ENCODE measurements at places on chromosomes 12 and 14.

DNA sequence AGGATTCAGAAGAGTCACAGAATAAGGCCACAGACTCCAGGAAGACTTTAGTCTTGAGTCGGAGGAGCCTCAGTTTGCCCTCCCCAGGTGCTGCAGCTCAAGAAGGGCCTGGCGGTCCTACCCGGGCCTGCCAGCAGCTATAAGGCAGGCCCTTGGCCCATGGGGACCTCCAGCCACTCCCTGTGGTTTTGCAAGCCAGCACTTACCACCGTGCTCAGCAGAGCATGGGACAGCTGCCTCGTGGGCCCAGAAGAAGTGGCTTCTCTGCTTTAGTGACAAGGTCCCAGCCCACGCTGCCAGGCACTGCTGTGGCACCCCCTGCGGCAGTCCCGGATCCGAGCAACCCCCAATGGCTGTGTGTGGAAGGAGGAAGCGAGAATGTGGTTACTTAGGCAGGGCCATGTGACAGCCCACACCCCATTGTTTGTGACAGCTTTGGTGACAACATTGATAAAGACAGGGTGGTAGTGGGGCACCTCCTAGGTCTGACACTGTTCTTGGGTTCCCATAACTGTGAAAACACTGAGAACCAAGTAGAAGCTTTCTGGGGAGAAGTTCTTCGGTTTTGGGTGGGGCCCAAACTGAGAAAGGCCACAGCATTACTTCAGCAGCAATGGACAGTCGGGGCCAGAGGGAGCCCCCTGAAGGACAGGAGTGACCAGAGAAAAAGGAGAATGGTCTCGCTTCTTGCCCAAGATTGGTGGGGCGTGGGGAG is at the start of gene SELPLG:
SELPLG (minus strand) TSS at position 361 of the 715 bp plus-strand sequence. CDS start 9,587 bp downstream, outside the sequence.
- DNase-seq: peak; percentile 63

DNA sequence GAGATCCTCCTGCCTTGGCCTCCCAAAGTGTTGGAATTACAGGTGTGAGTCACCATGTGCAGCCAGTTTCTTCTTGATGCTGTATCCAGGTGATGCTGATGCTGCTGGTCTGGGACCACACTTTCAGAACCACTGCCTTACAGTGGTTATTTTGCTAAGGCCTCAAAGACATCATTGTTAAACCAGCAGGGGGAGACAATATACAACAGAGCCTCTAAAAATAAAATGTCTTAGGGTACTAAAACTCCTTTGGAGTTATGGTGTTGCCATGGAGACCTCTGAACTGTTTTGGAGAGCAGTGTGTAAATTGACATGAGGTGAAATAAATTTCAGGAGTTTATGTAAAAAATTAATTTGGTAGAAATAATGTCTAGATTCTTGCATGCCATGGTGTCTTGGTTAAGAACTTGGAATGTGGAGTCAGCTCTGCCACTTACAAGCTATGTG is 1.1 kb upstream of the ARG2 start:
- DNase-seq: no peak

DNA sequence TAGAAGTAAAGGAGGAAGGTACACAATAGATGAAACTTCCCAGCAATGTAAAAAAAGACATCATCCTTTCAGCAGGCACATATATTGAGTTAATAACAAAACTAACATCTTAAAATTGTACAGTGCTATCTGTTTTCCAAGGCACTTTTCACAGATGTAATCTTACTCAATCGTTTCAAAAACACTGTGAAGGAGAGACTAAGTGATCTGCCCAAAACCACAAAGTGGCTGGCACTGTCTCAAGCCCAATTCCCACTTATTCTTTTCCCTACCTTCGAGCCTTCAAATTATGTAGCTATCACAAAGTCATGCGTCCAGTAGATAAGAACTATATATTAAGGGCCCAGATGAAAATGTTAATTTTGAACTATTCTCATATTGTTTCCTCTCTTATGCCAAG is 193.6 kb upstream of the RASSF8 start:
- no peak for DNase-seq

DNA sequence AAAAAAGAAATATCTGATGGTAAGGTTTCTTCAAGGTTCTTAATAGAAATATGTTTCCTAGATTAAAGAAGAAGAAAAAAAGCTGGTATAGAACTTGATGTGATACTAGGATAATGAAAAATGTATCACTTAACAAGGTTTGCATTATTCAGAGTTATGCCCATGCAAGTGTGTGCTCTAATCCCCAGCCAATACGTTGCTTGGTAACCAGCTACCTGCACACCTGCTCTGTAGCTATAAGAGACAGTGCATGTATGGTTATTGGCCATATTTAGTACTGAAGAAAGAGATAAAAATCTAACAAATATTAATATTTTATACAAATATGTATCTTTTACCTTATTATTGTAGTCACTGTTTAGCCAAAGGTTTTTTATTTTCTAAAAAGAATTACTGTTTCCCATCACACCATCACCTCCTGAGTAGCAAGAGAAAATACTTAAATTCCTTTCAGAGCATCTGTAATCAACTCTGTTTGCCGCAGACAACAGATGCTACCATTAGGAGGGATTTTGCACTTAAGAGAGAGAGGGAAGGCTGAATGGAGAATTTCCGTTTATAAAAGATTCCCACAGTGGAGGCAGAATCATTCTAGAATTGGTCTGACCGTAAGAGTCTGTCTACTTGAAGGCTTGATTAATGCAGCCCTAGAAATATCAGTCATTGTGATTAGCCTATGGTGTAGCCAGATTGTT is 115.6 kb downstream of the NEDD1 start:
- no peak for DNase-seq

- no peak for DNase-seq
Observed at GRCh38 chr12:67772267-67773169, 124.0 kb downstream of the DYRK2 start.

GRCh38 chr12:96190413-96191108 is 3.6 kb upstream of the ELK3 start:
- DNase-seq: no peak

DNA sequence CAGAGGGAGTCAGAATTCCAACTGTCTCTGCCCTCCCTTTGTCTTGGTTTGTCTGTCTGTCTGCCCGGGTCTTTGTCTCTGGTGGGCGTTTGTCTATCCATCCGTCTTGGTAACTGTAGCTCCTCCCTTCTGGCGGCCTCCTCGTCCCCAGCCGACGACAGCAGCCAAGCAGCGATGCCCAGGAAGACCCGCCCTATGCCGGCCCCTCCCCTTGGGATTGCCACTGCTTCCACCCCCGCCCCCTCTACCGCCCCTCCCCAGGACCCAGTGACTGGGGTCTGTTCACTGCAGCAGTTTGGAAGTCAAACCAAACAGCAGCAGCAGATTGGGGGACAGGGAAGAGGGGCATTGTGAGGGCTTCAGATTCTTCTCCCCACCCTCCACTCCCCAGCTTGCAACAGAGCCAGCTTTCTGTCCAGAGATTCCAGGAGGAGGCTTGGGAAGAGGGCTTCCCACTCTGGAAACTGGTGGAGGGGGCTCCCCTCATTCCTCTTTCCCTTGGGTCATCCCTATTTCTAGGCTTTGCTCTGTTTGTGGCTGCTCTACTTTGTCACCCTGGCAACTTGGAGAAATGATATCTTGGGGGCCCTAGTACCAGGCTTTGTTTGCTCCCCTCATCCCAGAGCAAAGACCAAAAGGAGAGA is 2.4 kb upstream of the RARG start:
- no peak for DNase-seq

DNA sequence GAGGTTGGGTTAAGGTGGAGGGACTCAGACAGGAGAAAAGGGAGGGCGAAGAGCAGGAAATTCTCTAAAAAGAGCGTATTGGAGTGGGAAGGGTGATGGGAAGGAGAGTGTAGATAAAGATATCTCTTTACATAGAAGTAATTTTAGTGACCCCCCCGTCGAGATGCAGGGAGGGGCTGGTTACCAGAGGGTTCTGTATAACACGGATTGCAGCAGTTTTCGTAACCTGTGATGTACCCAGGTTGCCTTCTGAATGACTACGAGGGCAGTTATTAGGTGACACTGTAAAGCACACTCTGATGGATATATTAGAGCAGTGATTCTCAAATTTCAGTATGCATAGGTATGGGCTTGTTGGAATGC is 443 bp downstream of the DNAL1 start:
- DNase-seq: no peak

GRCh38 chr12:117580015-117580717 is 218.7 kb upstream of the NOS1 start:
- DNase-seq: no peak

GRCh38 chr12:93029091-93029490 is 100.0 kb upstream of the EEA1 start:
- no peak for DNase-seq

GRCh38 chr12:121903202-121903601 is 14.6 kb downstream of the PSMD9 start:
- no peak for DNase-seq

DNA sequence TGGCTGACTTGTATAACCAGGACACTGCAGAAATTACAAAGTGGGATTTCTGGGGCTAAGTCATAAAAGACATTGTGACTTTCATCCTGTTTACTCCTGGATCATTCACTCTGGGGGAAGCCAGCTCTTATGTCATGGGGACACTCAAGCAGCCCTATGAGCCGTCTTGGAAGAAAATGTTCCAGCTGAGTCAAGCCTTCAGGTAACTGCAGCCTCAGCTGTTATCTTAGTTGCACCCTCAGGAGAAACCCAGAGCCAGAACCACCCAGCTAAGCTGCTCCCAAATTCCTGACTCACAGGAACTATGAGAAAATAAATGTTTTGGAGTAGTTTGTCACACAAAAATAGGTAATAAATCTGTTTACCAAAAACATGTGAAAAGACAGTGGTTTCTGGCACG is 43.1 kb upstream of the GXYLT1 start:
- DNase-seq: no peak

DNA sequence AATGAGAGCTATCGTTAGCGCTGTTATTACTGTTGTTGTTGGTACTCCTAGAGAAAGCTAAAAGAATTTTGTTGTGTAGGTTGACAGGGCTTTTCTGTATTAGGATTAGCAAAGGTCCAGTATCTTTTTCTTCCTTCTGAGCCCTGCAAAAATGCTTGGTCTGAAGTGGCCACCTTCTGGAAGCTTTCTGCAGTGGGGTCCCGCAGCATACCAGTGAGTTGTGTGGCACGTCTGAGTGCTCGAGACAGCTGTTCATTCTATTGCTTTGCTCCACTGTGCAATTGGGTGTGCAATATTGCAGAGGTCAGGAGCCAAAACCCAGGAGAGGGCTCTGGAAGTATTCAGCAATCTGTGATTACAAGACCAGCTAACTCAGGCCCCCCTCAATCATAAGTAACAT is 57.1 kb downstream of the CCDC60 start:
- no peak for DNase-seq

DNA sequence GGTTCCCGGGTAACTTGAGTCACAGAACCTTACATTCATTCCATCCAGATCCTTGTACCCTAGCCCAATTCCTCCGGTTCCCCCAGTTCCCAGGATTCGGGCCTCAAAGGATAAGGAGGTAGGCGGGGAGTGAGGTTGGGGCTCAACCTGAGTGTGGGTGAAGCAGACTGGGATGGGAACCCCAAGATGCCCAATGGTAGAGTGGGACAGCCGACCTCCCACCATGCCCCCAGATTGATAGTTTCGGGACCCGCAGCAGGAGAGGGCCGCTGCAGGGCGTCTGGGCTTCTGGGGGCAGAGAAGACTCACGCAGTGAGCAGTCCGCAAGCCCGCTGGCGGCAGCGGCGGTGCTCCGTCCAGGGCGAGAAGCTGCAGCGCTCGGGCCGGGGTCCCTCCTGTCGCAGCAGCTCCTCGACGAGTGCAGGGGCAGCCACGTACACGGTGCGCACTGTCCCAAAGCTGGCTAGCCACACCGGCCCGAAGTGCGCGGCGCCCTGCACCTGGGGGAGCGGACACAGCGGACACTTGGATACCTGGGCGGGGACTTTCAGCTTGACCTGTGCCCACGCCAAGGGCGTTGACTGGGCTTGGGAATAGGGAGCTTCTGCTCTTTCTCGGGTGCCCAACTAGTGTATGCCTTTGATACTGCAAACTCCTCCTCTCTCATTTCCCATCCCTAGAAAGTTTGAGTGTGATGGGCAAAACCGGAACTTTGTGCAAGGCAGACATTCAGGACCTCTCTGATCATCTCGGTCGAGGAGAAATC is 997 bp downstream of the CYP27B1 start:
- DNase-seq: no peak

GRCh38 chr12:124543052-124543589 is 24.3 kb downstream of the NCOR2 start:
- DNase-seq: no peak

DNA sequence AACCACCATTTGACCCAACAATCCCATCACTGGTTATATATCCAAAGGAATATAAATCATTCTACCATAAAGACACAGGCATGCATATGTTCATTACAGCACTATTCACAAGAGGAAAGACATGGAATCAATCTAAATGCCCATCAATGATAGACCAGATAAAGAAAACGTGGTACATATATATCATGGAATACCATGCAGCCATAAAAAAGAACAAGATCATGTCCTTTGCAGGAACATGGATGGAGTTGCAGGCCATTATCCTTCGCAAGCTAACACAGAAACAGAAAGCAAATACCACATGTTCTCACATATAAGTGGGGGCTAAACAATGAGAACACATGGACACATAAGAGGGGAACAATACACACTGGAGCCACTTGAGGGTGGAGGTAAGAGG is 15.7 kb downstream of the CAPRIN2 start:
- DNase-seq: no peak

DNA sequence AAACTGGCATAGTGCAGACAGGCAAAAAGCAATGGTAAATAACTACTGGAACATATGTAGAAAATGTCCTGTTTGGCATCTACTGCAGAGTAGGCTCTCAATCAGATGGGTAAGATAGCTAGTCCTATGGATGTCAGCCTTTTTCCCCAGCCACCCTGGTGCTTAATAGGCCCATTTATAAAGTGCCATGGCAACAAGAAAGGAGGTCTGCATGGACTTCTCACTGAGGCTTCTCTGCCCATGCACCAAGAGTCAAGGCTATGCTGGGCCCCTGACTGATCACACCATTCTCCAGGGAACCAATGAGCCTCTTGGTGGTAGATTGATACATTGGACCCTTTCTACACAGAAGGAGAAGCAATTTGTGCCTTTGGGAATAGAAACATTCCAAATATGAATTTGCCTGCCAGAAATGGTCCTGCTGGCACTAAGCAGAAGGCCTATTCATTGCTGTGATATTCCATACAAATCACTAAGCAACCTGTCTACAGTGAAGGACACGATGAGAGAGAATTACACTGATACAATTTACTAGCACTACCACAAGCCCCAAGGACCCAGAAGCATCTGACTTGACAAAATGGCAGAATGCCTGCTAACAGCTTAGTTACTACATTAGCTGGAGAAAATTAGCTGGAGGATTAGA is 43.8 kb downstream of the RESF1 start:
- DNase-seq: no peak

DNA sequence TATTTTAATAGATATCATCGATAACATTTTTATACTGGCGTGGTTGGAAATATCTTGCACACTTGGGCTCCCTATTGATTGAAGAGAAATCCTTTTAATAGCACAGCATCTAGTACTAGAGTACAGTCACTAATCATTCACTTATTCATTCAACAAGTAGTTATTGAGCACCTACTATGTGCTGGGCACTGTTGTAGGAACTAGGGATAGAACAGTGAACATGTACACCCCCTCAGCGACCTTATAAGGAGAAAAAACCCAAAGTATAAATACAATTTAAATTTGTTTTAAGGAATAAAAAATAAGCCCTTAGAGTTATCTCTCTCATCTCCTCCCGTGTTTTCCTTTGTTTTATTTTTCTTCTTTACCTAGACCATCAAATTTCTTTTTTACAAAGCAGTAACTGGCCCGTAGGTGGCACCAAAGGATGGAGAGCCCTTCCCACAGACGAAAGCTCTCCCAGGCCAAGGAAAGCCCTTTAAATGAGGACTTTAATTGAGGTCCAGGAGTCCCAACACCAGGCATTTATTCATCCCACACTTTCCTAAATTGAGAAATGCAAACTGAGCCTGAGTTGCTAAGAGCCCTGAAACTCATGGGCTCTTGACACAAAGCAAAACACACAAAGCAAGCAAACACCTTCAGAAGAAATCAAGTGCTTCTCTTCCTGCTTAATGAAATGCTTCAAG is 29.0 kb downstream of the PEBP1 start:
- DNase-seq: no peak

All from stimulated activated CD4-positive, alpha-beta T cell treated with anti-CD3 and anti-CD28 coated beads, Interleukin-1b, Interleukin-23, amount 100 ng/mL, for 1 hour (primary cell).